ENCODE measurements at places on chromosomes 2 and 18. TPM values are rescaled to one million over a fixed set of nuclear protein-coding genes. Genes with fewer than 3 reads are reported as not detected.

DNA sequence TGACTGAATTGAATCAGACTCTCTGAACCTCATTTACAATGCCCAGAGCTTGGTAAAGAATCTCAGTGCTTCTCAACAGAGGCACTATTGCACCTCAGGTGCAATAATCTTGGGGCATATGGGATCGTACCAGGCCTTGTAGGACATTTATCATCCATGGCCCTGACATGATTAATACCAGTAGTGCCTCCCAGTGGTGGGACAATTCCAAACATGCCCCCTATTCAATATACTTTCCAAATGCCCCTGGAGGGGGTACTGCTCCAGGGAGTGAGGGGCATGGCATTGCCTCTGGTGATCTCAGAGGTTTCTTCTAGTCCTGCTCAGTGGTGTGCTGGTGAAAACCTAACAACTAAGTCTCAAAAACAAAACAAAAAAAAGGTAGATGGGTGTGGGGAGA, 174.9 kb upstream of the SMAD2 start:
- no peaks in the 10 kb centered on the region for H3K36me3 ChIP-seq
- no peak overlapping the region for H3K27ac ChIP-seq
- no peak overlapping the region for H3K4me3 ChIP-seq
- H3K4me1 ChIP-seq: peaks cover 3% of the 10 kb centered on the region
- H3K27me3 ChIP-seq: no peaks in the 10 kb centered on the region
- no peak for DNase-seq

DNA sequence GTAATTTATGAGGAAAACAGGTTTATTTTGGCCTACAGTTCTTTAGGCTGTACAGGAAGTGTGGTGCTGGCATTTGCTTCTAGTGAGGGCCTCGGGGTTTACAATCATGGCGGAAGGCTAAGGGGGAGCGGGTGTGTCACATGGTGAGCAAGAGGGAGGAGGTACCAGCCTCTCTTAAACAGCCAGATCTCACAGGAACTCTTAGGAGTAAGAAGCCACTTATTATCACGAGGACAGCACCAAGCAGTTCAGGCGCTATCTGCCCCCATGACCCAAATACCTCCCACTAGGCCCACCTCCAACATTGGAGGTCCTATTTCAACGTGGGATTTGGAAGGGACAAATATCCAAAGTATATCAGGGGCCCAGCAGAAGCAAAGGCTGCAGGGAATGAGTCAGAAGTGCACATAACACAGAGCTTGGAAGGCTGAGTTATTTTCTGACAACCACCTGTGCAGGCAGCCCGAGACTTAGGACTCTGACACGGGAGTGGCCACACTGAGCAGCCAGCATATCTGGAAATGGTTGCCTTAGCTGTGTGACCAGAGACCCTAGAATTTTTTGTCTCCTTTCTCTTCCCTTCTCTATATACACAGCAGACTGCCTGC, 170.9 kb downstream of the PRPF40A start:
- DNase-seq: no peak
- no peaks in the 10 kb centered on the region for H3K36me3 ChIP-seq
- H3K4me1 ChIP-seq: peaks cover 37% of the 10 kb centered on the region
- no peaks in the 10 kb centered on the region for H3K27me3 ChIP-seq
- no peak overlapping the region for H3K4me3 ChIP-seq

DNA sequence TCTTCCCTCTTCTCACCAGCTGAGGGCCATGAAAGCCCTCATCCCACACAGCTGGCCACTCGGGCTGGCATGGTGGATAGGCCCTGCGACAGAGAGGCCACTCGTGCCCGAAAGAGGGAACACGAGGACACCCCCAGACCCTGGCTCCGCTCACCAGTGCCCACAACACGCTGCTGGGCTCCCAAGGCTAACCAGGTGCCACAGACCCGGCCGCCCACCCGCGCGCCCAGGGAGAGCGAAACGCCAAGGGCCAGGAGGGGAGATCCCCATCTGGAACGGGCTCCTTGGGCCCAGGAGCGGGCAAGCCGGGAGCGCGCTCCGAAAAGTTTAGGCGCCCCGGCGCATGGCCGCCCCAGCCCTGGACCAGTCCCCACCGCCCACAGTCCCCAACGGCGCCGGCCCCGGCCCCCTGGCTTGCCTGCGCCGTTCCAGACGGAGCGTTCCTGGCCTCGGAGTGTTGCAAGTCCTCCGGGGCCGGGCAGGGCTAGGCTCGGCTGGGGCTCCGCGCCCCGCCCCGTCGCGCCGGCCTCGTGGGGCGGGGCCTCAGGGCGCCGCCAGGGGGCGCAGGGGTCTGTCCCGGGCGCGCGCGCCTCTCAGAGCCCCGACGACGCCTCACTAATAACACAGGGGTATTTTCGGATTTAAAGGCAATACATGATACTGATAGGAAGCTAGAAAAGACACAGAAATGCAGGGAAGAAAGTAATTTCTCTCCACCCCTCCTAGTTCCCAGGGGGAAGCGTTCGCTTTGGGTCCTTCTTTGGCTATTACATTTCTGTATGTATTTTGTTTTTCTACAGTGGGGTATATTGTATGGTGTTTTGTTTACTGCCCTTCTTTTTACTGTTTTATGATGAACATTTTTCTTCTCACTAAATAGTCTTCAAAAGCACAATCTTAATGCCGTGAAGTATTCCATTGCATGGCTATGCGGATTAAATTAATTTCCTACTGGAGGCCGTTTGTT, at the start of gene TMBIM1:
TMBIM1 (minus strand) TSS at position 456 of the 967 bp plus-strand sequence. CDS start 10,362 bp downstream, outside the sequence.
- peak within 1 kb of the TSS; percentile 97 for H3K27ac ChIP-seq
- peaks cover 35% of the 10 kb centered on the region for H3K4me1 ChIP-seq
- peak within 1 kb of the TSS; percentile 79 for H3K4me3 ChIP-seq
- H3K36me3 ChIP-seq: no peaks in the 10 kb centered on the region

DNA sequence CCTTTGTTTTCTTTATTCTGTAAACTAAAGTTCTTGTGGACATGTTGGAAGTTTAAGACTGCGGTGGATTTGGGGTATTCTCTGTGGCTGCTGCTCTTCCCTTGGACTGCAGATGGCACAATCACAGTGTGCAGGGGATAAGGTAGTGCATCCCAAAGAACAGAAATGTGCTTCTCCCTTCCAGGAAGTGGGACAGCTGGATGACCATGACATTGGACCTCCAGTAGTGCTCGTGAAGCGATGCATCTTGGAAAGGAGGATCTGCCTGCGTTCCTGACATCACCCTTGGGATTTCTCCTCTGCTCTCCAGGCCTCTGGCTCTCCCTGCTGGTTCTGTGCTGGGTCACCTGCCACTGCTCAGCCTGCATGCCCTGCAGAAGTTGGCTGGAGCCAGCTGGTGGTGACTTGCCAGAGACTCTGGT, 109.9 kb downstream of the SLC4A3 start:
- H3K4me3 ChIP-seq: no peak overlapping the region
- DNase-seq: peak; percentile 25
- H3K36me3 ChIP-seq: no peaks in the 10 kb centered on the region
- peaks cover 12% of the 10 kb centered on the region for H3K4me1 ChIP-seq
- H3K27me3 ChIP-seq: no peaks in the 10 kb centered on the region
- no peak overlapping the region for H3K27ac ChIP-seq

- H3K27ac ChIP-seq: no peak overlapping the region
- no peaks in the 10 kb centered on the region for H3K36me3 ChIP-seq
- no peak for DNase-seq
- H3K4me3 ChIP-seq: no peak overlapping the region
- no peaks in the 10 kb centered on the region for H3K27me3 ChIP-seq
These were observed 643.2 kb upstream of the PIK3C3 start for GRCh38 chr18:41311571-41312547.

- no peak for DNase-seq
- no peaks in the 10 kb centered on the region for H3K36me3 ChIP-seq
- no peak overlapping the region for H3K4me3 ChIP-seq
- H3K27me3 ChIP-seq: peaks cover 17% of the 10 kb centered on the region
These were observed 31.8 kb downstream of the SALL3 start for GRCh38 chr18:79011300-79011870.

DNA sequence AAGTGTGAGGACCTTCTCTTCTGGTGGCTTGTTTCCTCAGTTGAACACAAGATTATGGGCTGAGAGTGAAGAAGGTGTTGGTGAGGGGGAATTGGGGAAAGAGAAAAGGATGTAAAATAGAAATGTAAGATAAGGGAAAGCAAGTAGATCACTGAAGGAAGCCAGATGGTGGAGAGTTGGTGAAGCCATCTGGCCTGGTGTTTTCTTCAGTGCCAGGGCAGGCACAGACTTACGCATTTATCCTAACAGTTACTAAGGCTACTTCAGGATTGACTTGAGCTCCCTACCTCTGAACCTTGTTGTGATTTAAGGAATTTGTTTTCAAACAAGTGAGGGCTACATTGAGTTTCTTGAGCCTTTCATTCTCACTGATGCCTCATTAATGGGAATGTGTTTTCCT, 113.8 kb downstream of the GALNT1 start:
- no peak overlapping the region for H3K4me3 ChIP-seq
- no peaks in the 10 kb centered on the region for H3K36me3 ChIP-seq
- no peak for DNase-seq
- peak overlapping the region; percentile 72 for H3K27ac ChIP-seq

GRCh38 chr18:44582456-44582855, 98.2 kb upstream of the SETBP1 start:
- no peaks in the 10 kb centered on the region for H3K36me3 ChIP-seq
- H3K4me3 ChIP-seq: no peak overlapping the region
- H3K4me1 ChIP-seq: no peaks in the 10 kb centered on the region
- no peak for DNase-seq
- H3K27me3 ChIP-seq: no peaks in the 10 kb centered on the region

GRCh38 chr18:12307701-12308385, at the start of gene TUBB6:
Gene TUBB6 (plus strand): TSS chr18:12308241. CDS start chr18:12308293, 52 bp downstream.
- H3K4me1 ChIP-seq: peaks cover 31% of the 10 kb centered on the region
- H3K27ac ChIP-seq: peak within 1 kb of the TSS; percentile 94
- peaks cover 22% of the 10 kb centered on the region for H3K36me3 ChIP-seq
- DNase-seq: peak; percentile 81

DNA sequence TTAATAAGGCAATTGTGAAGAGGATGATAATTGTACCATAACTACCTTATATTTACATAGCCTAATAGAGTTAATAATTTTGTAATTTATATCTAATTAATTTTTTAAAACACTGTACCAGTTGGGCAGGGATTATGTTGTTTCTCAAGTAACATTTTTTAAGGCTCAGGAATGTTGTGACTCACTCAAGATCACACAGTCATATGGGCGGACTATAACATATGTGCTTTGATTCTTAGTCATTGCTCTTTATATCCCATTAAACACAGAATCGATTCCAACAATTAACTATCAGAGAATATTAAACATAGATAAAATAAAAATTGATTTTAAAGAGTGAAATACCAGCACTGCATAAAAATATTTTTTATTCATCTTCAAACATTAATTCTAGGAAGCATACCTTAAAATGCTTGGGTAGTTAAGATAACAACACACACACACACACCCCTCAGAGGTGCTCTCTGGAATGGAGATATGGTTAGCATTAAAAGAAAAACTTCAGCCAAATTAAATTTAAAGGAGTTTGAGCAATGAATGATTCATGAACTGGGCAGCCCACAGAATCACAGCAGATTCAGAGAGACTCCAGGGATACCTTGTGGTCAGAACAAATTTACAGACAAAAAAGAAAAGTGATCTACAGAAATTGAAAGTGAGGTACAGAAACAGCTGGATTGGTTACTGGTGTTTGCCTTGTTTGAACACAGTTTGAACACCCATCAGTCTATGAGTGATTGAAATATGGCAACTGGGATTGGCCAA, 869.4 kb upstream of the ID2 start:
- no peaks in the 10 kb centered on the region for H3K36me3 ChIP-seq
- H3K4me3 ChIP-seq: no peak overlapping the region
- H3K27ac ChIP-seq: no peak overlapping the region
- no peaks in the 10 kb centered on the region for H3K4me1 ChIP-seq
- no peak for DNase-seq

GRCh38 chr2:239465017-239466001, 64.5 kb upstream of the HDAC4 start:
- DNase-seq: peak; percentile 68
- no peaks in the 10 kb centered on the region for H3K36me3 ChIP-seq
- H3K27ac ChIP-seq: peak overlapping the region; percentile 44

- H3K27ac ChIP-seq: no peak overlapping the region
- no peaks in the 10 kb centered on the region for H3K36me3 ChIP-seq
- no peak for DNase-seq
- no peak overlapping the region for H3K4me3 ChIP-seq
- H3K4me1 ChIP-seq: peaks cover 1% of the 10 kb centered on the region
These were observed 37.0 kb upstream of the MEP1B start for GRCh38 chr18:32152705-32153448.

Gene CD28
- total RNA-seq: 0.67 TPM

Gene PDE1A
- 17.7 TPM for total RNA-seq

Gene LTBP1
- total RNA-seq: 76.5 TPM

Gene APCDD1
- total RNA-seq: 18.8 TPM

Gene C18orf32
- 42.6 TPM for total RNA-seq

Gene QPCT
- total RNA-seq: 4.5 TPM

Measured in heart right ventricle (tissue), 16 donors.